ENCODE measurements at places on chromosomes 12 and 14.

GRCh38 chr12:4074129-4074528, 199.4 kb upstream of the CCND2 start:
- no peak for DNase-seq

DNA sequence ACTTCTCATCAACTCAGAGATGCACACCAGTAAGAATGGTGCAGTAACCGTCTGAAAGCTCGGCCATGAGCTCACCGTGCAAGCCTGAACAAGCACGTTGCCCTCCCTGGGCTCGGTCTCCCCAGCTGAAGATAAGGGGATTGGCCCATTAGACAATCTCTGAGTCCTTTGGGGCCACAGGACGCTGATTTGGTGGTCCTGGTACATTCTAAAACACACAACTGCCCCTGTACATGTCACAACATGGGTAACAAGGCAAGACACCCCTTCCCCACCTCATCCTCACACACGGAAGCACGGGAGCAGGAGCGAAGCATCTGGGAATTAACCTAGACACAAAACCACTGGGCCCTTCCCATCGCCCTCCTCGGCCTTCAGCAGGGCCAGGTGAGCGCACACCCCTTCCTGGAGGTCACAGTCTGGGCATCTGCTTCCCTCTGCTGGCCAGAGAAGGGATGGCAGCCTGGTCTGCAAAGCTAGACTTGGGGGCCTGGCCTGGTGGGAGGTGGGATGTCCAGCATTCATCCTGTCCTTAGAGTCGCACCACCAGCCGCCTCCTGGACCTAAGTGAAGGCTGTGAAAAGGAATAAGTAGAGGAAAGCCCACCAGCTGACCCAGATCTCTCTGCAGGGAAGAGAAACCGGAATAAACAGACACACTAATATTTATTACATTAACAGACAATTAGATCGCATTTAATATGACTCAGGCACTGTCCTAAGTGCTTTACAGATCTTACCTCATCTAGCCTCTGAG, 18.9 kb upstream of the SMUG1 start:
- peak; percentile 76 for DNase-seq

DNA sequence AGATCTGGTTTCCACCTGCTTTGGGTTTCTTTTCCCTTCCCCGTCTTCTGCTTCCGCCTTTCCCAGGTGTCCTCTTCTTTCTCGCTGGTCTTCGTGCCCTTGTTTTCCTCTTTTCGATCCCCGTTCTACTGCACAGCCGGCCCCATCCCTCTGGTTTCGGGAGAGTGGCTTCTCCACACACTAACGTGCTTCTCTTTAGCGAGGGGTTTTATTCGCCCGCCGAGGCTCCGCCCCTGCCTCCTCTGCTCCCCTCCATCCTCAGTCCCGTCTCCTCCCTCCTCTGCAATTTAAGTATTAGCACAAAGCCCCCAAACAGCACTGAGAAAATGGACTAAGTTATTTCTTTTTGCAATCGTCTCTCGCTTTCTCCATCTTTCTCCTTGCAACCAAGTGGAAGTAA, at the start of gene SLC7A8:
TSS of gene SLC7A8 (minus strand) at position 182 of the 400 bp plus-strand sequence. CDS start 746 bp downstream, outside the sequence.
- peak; percentile 30 for DNase-seq

GRCh38 chr12:91954747-91955146, 190.9 kb downstream of the BTG1 start:
- DNase-seq: no peak

GRCh38 chr12:113066813-113067400, 10.4 kb downstream of the DTX1 start:
- DNase-seq: no peak

DNA sequence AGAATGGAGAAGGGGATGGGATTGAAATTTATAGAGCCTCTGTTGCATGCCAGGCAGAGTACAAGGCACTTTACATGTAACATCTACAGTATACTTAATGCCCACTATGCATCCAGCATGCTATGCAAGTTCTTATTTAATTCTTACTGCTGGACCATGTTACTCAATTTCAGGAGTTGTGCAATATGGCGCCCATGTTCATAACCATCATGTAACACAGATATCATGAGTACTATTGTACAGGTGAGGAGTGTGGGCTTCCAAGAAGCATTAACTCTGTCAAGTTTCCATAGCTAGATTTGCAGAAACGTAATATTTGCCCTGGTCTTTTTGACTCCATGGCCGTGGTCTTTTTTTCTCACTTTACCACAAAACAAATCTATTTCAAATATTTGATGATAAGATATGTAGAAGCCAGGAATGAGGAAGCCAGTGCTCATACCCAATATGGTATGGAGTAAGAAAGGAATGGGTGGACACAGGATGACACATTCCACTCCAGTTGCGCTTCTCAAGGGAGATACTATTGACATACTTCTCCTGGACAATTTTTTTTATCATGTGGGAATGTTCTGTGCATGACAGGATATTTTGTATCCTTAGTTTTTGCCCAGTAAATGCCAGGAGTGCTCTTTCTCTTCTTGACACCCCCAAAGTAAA, 191.8 kb downstream of the C12orf75 start:
- no peak for DNase-seq

GRCh38 chr12:77754086-77754485, 76.6 kb upstream of the NAV3 start:
- DNase-seq: no peak

DNA sequence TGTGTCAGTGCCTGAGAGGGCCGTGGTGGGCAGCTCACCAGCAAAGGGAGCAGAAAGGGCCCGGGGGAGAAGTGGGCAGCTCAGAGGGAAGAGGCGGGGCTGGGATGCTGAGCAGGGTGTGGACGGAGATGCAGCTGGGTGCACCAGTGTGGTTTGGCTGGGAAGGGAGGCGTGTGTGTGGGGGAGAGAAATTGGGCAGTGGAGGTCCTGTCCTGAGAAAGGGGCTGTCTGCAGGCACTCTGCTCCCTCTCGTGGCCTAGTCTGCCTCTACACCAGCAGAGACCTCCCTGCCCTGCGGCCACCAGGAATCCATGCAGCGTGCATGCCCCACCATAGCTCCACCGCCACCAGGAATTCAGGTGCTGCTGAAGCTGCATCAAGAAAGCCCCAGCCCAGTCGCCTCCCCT, 6.4 kb downstream of the TMEM121 start:
- DNase-seq: no peak

- DNase-seq: no peak
Measured at GRCh38 chr12:4099276-4099675, 174.3 kb upstream of the CCND2 start.

- no peak for DNase-seq
Measured at GRCh38 chr12:133023566-133023965, 13.7 kb upstream of the ZNF84 start.

- DNase-seq: no peak
Measured at GRCh38 chr12:38501991-38502390, 185.4 kb downstream of the ALG10B start.

DNA sequence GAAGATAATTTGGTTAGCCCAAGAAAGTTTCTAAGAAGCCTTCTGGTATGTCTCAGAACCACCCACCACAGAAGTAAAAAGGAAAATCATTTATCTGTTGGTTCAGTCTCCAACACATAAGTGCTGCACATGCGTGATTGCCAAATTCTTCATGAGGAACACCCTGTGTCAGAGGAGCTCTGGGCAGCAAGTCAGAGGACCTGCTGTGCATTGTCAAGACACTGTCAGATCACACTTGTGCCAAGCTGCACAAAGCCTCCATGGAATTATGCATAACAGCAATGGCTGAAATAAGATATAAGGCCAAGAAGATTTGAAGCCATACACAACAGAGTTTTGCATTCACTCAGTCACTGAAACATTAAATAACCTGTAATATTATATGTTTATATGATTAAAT, 1304.7 kb upstream of the FLRT2 start:
- no peak for DNase-seq

DNA sequence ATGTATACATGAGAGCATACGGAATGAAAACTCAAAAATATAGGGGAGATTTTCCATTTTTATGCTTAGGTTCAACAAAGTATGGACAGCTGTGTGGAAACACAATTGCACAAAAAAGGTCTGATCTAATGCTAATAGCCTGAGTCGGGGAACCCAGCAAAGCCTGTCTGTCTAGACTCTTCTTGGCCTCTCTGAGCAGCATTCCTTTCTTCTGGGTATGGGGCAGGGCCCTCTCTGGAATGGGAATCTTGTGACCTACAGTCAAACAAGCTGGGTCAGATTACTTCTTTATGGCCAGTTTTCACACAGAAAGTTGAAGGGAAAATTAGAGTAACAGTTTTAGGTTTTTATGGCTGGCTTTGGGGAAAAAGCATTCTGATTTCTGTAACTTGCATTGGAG, 534.0 kb upstream of the LMO3 start:
- DNase-seq: no peak

- DNase-seq: no peak
Measured at GRCh38 chr12:32679920-32680237, 778 bp downstream of the DNM1L start.

GRCh38 chr12:121590476-121591143, 9.8 kb upstream of the KDM2B start:
- DNase-seq: peak; percentile 64

- DNase-seq: no peak
Measured at GRCh38 chr12:96099986-96100385, 64.6 kb upstream of the LTA4H start.

GRCh38 chr14:75399843-75400775, 27.7 kb upstream of the JDP2 start:
- no peak for DNase-seq

DNA sequence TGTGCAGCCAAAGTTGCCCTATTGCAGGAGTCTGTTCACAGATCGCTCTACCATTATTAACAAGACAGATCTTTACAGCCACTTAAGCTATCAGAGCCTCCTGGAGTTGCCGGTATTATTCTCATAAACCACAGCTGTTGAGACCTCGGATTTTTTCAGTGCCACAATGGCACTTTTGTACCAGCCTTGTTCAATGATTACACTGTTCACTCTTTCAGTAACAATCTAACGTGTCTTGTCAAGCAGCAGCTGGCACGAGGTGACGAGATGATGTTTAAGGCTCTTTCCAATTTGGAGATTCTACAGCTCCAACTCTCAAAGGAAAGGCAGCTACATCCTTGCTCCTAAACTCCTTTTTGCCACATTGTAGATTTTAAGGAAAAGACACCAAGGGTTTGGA, 30.7 kb downstream of the LRIG3 start:
- no peak for DNase-seq

Measured in activated T-cell treated with anti-CD3 and anti-CD28 coated beads, Interleukin-2, amount 50 U/mL, for 4 hours (primary cell).